ENCODE measurements at places on chromosomes 5 and 9.

DNA sequence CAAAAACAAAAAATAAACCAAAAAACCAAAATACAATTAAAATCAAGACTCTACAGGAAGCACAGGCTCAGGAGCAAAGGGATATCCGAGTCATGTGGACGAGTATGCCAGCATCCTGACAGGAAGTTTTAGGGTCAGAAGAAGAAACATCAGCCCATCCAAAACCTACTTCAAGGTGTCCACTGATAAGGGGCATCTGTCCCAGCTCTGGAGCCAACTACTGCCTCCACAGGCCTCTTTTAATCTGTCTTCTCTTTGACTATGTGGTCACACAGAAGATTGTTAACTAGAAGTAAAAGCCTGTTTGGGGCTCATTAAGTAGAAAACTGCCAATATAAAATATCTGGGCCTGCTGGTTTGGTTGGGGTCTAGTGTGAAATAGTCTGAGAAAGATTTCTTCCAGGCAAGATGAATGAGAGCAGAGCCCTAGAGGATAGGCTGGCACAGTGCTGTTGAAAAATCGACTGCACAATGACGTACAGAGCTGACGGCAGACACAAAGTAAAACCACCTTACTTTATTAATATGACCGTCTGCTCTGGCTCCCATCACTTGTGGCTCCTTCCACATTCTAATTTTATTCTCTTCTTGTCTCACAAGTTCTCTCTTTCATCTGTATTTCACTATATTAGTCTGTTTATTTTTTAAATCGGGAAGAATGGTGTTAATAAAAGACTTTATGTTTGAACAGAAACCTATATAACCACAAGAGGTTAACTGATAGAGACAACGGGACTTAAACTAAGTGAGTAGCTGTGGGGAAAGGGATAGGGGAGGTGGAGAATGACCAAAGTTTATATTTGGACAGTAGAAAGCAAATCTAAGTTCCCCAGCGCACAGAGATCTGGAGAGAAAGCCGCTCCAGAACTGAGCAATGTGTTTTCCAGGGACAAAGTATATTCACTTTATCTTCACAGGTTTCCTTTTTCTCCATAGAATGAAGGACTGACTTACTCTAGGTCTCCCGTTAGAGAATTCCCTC lies 22.9 kb upstream of the MSH3 start:
- no peak for DNase-seq

DNA sequence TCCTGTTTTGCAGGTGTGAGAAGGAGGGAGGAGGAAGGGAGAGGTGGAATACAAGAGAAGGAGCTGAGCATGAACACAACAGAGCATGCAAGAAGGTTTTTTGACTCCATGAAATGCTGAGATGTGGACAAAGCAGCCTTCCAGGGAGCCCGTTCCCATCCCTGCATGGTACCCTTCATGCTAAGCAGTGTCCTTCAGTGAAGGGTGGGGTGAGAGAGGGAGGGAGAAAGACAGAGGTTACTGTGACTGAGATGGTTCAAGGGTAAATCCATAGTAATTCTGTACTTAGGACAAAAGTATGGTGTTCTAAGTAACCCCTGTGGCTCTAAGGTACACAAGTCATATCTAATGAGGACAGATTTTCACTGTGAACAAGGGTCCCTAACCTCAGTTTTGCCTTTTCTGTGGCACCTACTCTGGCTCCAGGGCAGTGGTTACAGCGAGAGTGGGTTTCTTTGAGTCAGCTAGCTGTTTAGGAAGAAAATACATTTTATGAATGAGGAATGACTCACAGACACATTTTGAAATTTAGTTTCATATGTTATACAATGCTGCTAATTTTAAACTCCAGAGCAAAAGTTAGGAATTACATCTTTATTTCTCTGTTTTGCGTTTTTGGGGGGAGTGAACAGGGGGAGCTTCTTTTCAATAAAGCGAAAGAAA lies 184.9 kb upstream of the SLC12A2 start:
- peak; percentile 8 for DNase-seq

- no peak for DNase-seq
Measured at GRCh38 chr5:2207416-2208238, 324.9 kb upstream of the IRX4 start.

GRCh38 chr5:128338649-128339048 lies 199.4 kb downstream of the FBN2 start:
- DNase-seq, result no peak

GRCh38 chr9:106722051-106722753 lies 140.8 kb upstream of the ZNF462 start:
- no peak for DNase-seq

DNA sequence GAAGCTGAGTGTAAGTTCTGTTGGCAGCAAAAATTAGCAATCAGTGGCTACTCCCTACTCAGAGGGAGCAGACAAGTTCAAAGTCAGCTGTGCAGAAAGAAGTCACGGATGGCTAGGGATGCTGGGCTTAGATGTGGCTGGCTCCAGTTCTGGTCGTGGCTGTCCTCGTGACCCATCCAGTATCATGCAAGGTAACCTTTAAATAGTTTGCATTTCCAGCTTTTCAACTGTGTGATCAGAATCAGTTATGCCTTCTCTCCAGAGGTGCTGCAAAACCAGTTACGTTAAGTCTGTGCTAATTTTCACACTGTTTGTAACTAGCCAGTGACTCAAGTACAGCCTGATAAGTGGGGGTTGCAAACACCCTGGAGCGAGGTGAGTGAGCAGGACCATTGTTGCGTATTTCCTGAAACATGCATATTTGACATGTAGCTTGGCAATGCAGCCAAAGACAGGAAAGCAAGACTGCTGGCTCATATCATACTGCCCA lies 302.4 kb downstream of the ATPSCKMT start:
- DNase-seq, result no peak

- DNase-seq, result no peak
Measured at GRCh38 chr5:113036826-113037225, 60.2 kb downstream of the DCP2 start.

GRCh38 chr5:33690374-33691135 lies 201.2 kb downstream of the ADAMTS12 start:
- no peak for DNase-seq

DNA sequence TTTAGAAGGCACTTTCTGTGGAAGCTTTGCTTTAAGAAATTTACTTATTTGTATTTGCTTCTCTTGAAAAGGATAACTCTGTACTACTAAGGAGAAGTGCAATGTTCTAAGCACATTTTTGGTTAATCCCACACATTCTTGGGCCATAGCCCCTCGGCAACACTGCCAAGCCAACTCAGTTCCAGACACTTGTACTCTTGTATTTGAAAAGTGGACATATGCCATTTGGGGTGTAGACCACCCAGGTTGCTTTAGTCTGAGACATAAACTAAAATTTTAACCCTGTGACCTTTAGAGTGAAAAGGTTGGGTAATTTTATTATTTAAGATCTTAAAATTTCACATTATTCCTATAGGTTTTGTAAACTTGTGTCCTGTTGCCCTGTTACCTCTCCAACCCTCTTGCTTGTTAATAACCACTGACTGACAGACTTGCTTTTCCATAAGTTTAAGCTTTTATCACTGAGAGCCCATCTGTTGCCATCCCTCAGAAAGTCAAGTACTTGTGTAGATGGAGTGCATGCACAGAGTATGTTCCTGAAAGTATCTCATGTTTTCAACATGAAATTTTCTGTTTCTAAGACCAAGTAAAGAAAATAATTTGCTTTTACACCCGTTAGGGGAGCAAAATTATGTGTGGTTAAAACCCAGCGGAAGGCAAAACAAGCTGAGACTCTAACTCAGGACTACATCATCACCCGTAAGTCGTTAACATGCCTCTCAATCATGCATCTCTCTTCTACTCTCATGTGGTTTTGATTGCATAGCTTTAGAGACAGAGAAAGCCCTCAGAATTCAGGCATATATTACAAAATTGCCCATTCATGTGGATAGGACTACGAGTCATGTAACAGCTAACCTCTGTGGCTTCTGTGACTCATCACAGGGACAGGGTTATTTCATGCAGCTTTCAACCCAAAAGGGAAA lies 117.3 kb downstream of the GDNF start:
- peak; percentile 57 for DNase-seq

DNA sequence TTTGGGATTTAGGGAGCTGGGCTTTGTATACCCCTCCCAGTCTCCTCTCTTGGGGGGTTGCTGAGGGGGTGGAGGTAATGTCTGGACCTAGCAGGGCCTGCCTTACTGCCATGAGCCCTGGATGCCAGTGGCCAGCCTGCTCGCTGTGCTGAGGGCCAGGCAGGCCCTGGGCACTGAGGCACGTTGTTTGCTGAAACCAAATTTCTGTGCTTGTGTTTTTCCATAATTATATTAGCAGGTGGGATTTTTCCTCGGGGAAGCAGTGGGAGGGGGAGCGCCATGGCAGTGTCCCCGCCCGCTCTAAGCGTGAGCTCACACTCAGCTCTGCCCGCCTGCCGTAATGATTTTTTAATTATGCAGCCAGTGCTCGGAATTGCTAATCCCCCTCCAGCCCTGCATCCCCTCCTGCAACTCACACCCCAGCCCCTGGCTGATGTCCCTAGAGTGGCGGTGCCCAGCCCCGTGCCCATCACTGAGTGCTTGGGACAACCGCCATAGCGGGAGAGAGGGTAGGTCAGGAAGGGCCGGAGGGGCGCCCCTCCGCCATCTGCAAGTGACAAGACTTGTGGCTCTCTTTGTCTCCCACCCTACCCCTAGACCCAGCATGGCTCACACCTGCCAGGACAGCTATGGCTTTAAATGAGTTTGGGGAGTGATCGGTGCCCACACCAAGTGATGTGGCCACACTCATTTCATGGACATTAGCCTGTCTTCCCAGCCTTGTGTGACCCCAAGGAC lies 20.9 kb downstream of the CXXC5 start:
- DNase-seq, result no peak

DNA sequence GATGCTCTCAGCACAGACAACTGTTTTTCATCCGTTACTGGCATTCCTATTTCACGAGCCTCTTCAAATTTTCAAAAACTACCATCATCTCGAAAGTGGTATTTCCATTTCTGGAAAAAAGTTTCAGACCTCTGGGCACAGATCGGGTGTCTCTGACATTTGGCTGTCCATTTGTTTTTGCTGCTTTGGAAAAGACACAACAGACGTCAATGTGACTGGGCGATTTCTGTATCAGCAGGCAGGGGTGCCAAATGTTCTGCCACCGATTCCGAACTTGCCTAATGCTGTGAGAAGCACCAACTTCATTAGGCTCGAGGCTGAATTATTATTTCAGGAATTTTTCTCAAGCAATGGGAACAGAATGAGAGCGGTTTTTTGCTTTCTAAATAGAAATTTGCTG lies 105.6 kb downstream of the ARSB start:
- no peak for DNase-seq

GRCh38 chr9:133030317-133031129 lies at the start of gene GTF3C5:
Gene GTF3C5, plus strand, starts transcription at chr9:133030997. Its CDS starts 15 bp downstream, at chr9:133031012.
- DNase-seq, result peak; percentile 93

- no peak for DNase-seq
Measured at GRCh38 chr5:92518318-92518904, 1062.6 kb downstream of the NR2F1-AS1 start.

GRCh38 chr9:132169672-132170392 lies 8.0 kb downstream of the NTNG2 start:
- peak; percentile 55 for DNase-seq

DNA sequence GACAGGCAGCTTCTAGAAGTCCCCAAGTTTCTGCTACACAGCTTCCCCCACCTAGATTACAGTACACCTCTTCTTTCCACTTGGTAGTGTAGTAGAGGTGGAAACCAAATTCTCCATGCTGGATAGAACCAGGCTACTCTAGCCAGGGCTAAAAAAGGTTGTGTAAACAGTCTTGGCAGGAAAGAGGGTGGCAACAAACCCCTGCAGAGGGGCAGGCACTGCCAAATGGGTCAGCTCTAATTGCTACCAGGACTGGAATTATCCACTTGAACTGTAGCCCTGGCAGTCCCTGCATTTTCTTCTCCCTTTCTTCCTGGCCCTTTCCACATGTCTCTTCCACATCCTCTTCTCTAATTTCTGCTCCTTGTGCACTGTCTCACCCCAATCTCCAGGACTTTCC lies 24.8 kb downstream of the RANBP3L start:
- no peak for DNase-seq

DNA sequence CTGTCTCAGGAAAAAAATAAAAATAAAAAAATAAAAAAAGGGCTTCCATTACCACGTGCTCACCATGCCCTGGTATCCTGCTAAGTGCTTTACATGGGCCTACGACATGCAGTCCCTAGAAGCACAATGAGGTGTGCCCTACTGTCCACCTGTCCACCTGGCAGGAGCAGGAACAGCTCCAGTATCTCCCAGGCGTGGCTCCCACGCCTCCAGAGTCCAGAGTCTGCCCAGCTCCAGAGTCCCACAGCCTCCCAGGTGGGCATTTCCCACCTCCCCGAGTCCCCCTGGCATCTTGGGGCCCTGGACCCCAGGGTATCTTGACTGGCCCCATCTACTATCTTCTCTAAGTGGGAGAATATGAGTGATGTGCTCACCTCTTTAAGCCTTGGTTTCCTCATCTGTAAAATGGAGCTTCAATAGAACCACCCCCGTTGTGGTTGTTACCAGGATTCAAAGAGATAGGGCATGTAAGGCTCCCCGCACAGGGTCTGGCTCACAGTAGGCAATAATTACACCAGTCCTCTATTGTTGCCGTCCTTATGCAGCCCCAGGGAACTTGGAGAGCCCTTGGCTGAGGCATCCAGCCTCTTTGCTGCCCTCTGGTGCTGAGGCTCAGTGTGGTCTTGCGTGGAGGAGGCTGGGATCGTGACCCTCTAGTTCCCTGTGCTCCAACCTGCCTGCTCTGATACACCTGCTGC lies 8.9 kb downstream of the CXCL14 start:
- DNase-seq, result no peak

- DNase-seq, result no peak
Measured at GRCh38 chr9:14306672-14307660, 7.0 kb downstream of the NFIB start.

DNA sequence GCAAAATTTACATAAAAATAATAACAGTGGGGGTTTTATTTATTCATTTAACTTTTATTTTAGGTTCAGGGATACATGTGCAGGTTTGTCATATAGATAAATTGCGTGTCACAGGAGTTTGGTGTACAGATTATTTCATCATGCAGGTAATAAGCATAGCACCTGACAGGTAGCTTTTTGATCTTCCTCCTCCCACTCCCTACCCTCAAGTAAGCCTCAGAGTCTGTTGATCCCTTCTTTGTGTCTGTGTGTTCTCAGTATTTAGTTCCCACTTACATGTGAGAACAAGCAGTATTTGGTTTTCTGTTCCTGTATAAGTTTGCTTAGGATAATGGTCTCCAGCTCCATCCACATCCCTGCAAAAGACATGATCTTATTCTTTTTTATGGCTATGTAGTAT lies 240.3 kb downstream of the KIAA0825 start:
- no peak for DNase-seq

- no peak for DNase-seq
Measured at GRCh38 chr5:158869092-158869491, 230.6 kb downstream of the EBF1 start.

- no peak for DNase-seq
Measured at GRCh38 chr9:3947859-3948438, 351.9 kb downstream of the GLIS3 start.

- no peak for DNase-seq
Measured at GRCh38 chr5:4386152-4386551, 754.0 kb upstream of the ADAMTS16 start.
